ENCODE measurements at places on chromosomes 7 and 10. TPM values are rescaled to one million over a fixed set of nuclear protein-coding genes. Genes with fewer than 3 reads are reported as not detected.

DNA sequence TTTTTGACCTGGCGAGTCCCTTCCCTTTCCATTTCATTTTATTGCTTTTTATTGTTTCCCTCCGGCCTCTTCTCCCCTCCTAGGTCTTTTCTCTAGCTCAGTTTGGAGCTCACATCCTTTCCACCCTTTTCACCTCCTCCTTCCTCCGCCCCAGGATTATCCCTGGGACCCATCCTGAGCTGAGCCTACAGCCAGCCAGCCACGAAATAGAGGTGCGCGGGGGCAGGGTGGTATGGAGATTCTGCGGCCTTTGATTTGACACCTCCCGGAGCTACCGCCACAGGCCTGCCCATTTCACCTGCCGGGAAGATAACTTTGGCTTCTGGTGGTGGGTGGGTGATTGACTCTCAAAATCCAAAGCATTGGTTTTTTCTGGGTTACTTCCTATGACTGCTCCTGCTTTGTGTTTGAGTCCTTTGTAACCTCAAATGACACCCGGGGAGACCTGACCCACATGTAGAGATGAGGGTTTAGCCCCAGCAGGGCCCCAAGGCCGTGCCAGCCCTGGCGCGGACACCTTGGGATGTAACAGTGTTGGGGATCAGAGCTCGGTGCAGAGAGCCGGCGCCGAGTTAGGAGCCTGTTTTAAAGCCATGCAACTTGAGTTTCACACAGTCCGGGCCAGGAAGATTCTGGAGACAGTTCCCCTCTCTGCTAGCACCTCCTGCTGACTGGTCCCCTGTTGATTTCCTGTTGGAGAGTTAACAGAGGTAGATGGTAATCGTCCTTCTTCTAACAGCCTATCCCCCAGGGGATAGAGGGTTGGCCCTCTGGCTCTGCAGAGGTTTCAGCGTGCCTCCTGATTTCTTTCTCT is 1.5 kb downstream of the DUSP5 start:
- DNase-seq, result peak; percentile 54

DNA sequence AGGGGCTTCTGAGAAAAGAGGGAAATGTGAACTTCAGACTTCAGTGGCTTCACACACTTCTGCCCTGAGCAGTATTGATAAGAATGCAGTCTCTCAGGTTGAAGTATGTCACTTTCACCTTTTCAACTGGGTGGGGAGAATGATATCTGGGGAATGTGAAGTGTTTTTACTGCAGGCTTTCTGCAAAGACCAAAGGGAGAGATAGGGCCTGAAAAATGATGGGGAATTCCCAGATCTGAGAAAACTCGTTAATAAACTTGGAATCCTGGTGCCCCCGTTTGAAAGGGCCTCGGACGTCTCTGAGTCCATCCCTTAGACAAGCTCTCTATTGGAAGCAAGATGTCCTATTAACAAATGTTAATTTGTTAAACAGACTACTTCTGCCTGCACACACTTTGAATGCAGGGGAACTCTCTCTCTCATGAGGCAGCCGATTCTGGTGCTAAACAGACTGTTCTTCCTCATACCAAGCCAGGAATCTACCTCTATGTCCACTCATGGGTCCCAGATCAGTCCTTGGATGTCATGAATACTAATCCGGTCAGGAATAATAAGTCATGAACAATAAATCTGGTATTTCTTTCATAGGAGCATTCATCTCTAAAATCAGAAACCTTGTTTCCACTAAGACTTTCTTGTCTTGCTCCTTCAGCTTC is 193.6 kb downstream of the JCAD start:
- DNase-seq, result no peak

- no peak for DNase-seq
Measured at GRCh38 chr7:87347207-87347606, 1.7 kb downstream of the CROT start.

GRCh38 chr10:36188461-36188860 is 546.4 kb upstream of the FZD8 start:
- no peak for DNase-seq

GRCh38 chr10:51857305-51857704 is 157.9 kb upstream of the CSTF2T start:
- DNase-seq, result no peak

GRCh38 chr7:70595755-70596597 is 536.0 kb upstream of the GALNT17 start:
- no peak for DNase-seq

DNA sequence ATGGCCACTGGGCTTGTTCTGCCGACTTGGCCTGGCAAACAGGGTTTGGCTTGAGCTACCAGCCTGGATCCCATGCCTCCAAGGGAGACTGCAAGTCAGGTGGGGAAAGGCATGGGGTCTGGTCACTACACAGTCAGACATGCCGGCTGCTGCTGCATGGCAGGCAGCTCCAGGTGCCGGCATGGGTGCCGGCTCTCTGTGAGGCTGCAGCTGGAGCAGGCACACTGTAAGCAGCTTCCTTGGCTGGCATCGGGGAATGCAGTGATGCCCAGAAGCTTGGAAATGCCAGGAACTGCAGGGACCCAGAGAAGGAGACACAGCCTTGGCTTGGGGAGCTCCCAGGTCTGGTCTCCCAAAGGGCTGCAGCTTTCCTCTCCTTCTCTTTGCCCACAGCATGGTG is 305.5 kb upstream of the NRG3 start:
- no peak for DNase-seq

DNA sequence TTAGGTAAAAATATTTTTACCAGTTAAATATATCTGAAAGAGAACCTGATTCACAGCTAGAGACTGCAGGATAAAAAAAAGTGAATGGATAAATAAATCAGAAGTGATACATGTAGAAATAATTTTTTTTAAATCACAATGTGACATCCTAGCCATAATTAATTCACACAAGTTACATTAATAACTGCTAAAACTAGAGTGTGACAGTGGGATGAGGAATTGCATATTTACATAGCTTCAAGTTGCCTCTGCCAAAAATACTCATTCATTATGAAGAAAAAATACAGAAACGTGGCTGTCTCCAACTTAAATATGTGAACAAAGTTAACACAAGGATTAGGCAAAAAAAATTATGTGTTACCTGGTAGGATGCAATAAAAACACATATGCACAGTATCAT is 473.5 kb upstream of the SEMA3A start:
- DNase-seq, result no peak

The SUFU gene
- 13.3 TPM for total RNA-seq

The PAPOLB gene
- total RNA-seq, result 1.5 TPM

The SUN1 gene
- 243 TPM for total RNA-seq
